ENCODE measurements at places on chromosomes 4 and X.
A peak's percentile ranks its signal among the peaks of the same experiment; 100 is the strongest.

DNA sequence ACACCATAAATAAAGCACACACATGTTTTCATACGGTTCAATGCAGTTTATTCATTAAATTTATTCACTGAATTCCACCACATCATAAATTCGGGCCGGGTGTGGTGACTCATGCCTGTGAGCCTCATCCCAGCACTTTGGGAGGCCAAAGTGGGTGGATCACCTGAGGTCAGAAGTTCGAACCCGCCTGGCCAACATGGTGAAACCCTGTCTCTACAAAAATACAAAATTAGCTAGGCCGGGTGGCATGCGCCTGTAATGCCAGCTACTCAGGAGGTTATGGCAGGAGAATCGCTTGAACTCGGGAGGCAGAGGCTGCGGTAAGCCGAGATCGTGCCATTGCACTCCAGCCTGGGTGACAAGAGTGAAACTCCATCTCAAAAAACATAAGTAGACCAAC lies 131.6 kb downstream of the PDS5A start:
- DNase-seq: no peak

DNA sequence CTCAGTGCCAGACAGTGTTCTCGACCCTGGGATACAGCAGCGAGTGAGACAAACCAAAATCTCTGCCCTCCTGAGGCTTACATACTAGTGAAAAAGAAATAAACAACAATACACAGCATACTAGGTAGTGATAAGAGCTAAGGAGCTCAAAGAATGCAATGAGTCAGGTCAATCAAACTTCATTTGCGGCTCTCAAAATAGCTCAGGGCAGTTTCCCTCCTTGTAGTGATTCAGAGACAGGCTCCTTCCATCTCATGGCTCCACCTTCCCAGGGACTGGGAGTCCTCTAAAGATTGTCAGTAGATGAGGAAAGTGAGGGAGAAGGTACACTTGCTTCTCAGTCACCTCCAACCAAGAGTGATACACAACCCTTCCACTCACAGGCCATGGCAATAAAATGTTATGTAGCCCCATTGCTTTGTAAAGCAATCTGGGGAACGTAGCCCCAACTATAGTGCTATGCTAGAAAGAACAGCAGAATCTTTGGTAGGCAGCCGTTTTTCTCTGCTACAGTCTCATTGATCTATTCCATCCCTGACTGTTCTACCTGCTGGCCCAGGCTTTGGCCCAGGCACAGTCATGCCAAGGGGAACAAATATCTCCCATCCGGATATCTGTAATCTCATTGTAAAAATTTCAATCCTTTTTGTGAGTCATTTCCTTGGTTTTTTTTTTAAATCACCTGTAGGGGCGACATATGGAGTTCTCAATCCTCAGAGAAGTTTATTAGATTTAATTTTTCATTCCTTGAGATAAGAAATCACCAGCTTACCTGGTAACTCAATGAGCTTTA lies 183.1 kb upstream of the S100G start:
- DNase-seq: no peak

- no peak for DNase-seq
These were observed 116.6 kb upstream of the DIAPH2 start for GRCh38 chrX:96568071-96568470.

- no peak for DNase-seq
These were observed 23.7 kb upstream of the PNPLA4 start for GRCh38 chrX:7950865-7951264.

- no peak for DNase-seq
These were observed 153.8 kb upstream of the AGA start for GRCh38 chr4:177596035-177596434.

DNA sequence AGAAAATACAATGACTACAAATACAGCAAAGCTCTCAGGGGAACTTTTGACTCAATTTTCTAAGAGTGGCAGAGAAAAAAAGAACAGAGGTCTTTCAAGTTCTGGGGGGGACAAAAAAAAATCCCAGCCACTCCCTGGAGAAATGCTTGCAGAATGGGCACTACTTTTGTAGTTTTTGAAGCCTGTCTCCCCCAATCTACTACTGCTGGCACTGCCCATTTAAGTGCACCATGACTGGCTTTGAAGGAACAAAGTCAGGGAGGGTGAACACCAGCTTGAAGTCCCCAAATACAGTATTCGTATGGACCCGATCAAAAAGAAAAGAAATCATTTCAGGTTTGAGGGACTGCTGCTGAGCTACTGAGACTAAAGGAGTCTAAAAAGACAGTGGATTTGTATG lies 1824.4 kb downstream of the ARAP2 start:
- no peak for DNase-seq

DNA sequence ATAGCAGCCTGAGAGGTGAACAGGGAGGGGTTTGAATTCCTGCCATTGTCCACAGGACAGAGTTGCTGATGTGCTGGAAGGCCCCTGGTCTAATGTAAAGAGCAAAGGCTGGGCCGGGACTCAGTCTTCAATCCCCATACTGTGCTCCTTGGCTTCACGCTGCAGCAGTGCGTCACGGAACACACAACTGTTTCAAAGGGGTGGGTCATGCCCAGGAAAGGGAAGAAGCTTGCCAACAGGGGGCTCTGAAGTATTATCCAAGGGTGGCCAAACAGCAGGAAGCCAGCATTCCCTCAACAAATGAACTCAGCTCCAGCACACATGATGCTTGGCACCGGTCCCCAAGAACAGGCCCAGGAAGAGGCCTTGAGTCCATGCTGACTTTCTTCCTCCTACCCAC lies 122.5 kb downstream of the NFKB1 start:
- peak; percentile 34 for DNase-seq

DNA sequence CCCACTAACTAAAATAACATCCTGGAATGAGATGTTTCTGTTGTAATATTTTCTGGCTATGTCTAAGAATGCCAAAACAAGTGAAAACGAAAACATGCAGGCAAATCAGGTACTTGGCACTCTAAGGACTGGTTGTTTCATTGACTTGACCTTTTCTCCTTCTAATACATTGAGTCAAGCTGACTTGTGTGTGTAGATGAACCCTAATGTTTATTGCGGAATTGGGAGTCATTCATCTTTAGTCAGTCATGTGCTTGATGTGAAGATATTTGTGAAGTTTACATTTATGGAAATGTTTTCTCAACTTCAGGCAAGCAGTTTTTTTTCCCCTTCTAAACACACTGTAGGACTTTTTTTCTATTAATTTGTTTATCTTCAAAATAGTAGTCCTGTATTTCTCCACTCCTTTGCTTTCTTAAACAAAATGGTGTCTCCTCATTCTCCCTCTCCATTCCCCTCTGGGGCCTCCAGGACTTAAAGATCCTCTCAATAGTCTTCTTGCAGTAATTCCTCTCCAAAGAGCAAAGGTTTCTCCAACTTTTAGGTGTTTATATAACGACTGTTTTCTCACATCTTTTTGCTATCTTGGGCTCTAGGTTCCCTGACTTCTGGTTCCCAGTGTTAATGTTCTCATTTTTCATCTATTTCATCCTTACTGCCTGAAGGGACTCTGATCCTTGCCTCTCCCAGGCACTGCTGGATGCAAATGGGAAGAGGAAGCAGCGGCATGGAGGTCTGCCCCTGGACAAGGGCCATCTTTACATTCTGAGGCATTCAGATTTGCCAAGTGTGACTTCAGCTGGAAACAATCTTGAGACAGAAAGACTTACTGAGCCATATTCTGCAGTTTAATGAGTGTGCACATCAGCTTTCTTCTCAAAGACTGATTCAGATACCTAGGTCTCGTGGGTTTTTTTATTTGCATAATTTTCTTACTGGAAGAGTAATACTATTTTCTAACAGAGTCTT lies 166.4 kb downstream of the ARHGAP6 start:
- no peak for DNase-seq

DNA sequence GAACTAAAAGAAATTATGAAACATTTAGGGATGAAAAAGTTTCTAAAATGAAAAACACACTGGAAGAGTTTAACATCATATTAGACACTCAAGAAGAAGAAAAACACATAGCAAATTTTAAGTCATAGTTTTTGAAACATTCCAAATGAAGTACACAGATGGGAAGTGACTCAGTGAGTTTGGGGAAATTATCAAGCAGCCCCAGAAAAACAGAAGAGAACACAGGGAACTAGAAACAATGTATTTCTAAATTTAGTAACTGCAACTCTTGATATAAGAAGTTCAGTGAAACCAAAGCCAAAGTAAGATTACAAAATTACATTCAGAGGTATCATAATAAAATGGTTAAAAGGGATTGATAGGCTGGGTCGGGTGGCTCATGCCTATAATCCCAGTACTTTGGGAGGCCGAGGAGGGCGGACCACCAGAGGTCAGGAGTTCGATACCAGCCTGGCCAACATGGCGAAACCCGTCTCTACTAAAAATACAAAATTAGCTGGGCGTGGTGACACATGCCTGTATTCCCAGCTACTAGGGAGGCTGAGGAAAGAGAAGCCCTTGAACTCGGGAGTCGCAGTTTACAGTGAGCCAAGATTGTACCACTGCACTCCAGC lies 461.2 kb downstream of the KCTD8 start:
- no peak for DNase-seq

DNA sequence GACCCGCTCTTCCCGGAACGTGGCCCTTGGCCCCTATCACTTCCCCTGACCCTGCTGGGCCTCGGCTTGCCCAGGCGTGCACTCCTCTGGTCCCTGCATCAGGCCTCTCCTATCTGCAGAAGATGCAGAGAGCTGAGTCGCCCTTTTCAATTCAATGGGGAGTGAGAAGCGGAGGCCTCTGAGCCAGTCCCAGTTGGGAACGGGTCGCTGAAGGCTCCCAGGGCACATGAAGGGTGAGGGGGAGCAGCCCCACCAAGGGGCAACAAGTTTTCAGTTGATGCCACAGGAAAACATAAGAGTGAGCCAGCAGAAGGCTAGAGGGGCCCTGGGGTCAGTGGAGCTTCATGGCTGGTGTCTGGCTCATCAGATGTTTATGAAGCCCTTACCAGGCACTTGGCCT lies 17.1 kb downstream of the PSAPL1 start:
- no peak for DNase-seq

- DNase-seq: no peak
These were observed 40.7 kb downstream of the KLHL8 start for GRCh38 chr4:87179751-87180150.

DNA sequence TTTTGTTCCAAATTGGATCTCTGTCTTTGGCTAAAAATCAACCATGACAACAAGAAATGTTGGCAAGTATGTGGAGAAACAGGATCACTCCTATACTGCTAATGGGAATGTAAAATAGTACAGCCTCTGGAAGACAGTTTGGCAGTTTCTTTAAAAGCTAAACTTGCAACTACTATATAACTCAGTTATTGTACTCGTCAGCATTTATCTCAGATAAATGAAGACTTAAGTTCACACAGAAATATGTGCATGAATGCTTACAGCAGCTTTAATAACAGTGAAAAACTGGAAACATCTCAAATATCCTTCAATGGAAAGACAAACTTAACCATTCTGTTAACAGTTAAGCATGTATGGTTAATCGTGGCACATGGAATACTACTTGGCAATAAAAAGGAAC lies 15.4 kb upstream of the HAND2 start:
- no peak for DNase-seq

- DNase-seq: peak; percentile 84
These were observed 277.5 kb upstream of the AGTR2 start for GRCh38 chrX:115892787-115893671.

GRCh38 chr4:56241500-56241899 lies 145.8 kb downstream of the AASDH start:
- DNase-seq: no peak

GRCh38 chrX:115499112-115499805 lies 61.7 kb upstream of the PLS3 start:
- no peak for DNase-seq

DNA sequence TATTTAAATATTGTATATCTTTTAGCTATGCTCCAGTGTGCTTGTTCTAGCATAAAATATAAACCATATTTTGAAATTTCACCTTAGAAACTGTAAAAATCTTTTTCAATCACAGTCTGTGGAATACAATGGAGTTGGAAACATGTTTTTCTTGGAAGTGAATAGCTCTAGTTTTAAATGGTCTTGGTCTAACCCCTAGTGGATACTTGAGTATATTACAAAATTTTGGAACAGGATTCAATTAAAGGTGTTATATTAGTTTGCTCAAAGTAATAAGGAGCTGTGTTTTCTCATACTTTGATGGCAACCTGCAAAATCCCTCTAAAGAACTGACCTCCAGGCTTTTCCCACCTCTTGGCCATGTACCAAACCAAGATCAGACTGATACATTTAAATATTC lies 48.2 kb downstream of the STK26 start:
- peak; percentile 25 for DNase-seq

- DNase-seq: no peak
These were observed 3.5 kb downstream of the CNOT6L start for GRCh38 chr4:77815636-77816035.

Measured in NCI-H1092 treated with DMSO at 0.1 percent for 48 hours (cell line).